ENCODE measurements at places on chromosomes 3 and 15.

DNA sequence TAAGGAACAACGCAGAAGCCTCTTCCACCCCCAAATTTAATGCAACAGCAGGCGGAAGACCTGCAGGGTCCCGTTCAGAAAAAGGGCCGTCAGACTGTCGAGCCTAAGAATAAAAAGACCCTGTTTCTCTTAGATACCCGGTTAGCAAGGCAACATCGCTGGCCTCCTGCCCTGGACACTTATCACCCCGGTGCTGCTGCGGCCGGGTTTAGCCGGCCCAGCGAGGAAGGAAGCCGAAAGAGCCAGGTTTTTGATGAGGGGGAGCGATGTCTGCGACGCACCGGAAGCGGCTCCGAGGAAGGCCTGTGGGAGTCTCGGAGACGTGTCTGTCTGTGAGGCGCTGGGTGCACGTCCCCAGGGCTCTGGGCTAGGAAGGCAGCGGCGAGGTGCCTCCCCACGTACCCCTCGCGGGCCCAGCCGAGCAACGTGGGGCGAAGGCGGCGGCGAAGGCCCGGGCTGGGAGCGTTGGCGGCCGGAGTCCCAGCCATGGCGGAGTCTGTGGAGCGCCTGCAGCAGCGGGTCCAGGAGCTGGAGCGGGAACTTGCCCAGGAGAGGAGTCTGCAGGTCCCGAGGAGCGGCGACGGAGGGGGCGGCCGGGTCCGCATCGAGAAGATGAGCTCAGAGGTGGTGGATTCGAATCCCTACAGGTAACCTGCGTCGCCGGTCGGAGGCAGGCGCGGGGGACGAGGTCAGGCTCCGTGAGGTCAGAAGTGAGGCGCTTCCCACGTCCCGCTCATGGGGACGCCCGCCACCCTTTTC is at the start of gene UBA5:
TSS of gene UBA5 (plus strand) at position 278 of the 759 bp plus-strand sequence. CDS start at position 487, 209 bp downstream.
- DNase-seq: no peak

DNA sequence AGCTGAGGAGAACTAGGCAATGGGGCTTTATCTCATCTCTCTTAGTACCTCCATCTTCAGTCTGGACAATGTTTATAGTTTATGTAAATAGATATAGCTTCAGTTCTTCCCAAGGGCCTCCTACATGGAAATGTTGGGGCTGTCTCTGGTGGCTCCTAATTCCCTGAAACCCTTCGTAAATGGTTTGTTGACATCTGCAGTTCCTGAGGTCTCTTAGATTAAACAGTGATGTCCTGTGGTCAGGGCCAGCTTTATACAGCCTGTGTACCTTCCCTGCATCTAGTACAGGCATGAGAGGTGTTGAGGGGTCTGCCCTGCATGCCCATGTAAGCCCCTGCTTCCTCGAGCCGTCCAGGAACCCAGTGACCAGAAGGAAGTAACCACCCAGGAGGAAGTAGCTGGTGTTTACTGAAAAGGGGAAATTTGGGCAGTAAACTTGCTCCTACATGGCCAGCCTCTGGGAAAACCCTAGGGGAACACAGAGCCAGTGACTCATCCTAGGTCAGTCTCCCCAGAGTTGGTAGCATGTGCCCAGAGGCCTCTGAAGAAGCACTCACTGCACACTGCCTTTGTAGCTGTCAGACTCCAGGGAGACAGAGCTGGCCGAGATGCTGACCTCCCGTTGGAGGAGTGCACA is 4.7 kb upstream of the TBC1D2B start:
- no peak for DNase-seq

DNA sequence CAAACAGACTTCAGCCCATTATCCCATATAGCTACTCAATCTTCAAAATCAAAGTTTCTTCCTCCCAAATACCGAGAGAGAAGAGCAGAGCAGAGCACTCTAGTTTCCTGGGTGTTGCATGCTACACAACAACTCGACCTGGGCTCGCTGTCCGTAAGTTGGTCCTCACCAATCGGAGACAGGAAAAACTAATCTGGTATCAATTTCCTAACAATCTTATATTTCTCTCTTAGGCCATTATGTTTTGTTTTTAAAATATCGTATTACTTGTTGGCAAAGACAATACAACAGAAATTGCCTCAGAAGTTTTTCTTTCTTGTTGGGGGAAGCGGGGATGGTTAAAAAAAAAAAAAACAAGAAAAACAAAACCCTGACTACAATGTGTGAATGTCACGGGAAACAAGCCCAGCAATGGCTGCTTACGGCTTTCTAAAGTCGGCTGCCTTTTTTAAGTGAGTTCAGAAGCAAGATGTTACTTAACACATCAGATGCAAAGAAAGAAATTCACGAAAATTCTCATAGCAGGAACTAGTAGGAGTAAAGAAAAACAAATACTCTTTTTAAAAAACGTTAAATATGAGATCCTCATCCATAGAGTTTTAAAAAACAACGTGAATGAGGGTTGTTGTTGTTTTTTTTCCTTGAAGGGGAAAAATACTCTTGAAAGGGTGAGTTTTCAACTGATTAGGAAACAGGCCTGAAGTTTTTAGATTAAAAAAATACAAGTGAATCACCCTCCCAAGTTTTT is 1.9 kb downstream of the VGLL4 start:
- DNase-seq: no peak

GRCh38 chr3:145190138-145190537 is 970.8 kb downstream of the PLOD2 start:
- no peak for DNase-seq

GRCh38 chr3:147672436-147672835 is 263.3 kb downstream of the ZIC1 start:
- no peak for DNase-seq

GRCh38 chr3:45760878-45761711 is 35.2 kb downstream of the SLC6A20 start:
- DNase-seq: no peak

DNA sequence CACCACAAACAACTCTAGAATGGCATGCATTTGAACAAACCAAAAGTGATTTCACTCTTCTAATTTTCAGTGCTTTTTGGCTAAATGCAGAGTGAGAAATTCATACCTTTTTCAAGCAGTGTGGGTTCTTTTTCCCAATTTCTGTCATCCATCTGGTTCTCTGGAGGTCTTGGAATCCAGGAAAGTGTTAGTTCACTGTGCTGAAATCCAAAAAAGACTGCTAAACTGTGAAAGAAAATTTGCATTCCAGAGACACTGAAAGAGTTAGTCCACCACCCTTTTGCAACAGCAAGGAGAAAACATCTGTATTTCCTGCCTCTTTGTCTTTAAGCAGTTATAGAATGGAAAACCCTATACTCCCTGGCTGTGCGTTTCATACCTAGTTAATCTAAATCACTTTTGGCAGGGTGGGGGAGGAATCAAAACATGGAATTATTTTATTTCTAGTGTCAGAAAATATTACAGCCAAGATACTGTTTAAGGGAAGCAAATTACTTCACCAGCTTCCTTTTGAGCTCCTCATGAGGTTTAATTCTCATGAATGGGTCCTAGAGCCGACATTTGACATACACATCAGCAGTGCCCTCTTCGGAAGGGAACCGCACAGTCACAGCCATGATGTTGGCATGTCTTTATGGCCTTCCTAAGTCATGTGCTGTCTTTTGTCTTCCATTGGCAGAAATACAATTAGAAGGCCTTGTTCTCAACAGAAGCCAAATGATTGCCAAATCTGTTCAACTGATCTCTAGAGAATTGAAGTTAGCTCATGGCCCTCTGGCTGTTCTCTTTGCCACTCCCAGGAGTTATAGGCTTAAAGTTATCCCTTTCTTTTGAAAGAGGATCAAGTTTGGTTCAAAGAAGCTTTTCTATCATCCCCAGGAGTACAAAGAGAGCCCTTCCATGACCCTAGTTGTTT is 317.7 kb upstream of the TPRG1 start:
- no peak for DNase-seq

DNA sequence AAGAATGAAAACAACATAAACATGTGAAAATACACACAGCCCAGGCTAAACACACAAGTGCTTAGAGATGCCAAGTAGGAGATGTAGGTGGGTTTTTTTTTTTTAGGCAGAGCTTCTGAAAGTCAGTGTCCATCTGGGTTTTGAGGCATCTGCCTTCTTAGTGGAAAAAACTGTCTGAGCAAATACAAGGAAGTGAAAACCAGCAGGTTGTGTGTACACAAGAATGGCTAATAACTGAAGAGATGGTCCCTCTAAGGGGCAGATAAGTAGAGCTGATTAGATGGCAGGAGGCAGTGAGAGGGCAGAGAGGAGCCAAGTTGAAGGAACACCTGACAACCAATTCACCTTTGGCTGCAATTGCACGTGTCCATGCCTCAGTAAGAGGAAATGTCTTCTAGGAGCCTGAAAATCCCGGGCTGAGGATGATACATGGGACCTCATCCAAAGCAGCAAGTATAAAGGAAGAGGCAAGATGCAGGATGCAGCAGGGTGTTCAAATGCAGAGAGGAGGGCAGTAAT is 34.9 kb downstream of the CYP19A1 start:
- no peak for DNase-seq

DNA sequence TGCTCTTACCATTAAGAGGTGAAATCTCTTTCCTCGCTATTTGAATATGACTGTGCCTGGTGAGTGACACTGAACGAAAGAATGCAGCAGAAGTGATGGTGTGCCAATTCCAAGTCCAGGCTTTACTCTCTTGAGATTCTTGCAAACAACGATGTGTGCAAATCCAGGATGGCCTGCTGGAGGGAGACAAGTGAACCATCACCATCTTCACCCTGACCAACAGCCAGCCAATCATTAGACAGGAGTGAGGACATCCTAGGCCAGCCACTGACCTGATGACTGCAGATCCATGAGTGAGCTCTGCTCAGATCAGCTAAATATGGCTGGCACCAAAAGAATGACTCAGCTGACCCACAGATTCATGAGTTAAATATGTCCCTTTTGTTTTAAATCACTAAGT is 878.0 kb downstream of the PDCD6IP start:
- DNase-seq: no peak

DNA sequence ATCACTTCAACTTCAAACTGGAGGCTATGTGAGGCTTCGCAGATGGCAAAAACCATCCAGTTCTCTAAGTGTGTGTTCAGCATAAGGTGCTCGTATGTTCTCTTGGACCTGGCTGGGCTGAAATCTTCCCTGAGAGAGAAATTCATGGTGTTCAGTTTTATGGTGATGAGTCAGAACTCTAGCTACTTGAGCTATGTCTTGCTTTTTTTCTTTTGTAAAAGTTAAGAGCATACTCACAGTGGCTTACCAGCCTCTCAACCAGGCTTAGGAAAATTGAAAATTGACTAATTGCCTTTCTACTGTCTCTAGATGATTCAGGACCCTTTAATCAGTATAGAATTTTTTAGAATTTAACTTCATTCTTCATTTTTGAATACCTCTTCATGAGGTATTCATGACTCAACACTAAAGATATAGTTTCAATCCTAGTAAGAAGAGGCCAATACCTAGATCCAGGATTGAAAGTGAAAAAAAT is 617.5 kb downstream of the TBL1XR1 start:
- no peak for DNase-seq

- DNase-seq: no peak
Measured at GRCh38 chr3:52147804-52148203, 6.4 kb downstream of the POC1A start.

GRCh38 chr15:50071551-50072258 is 47.3 kb downstream of the ATP8B4 start:
- DNase-seq: no peak

DNA sequence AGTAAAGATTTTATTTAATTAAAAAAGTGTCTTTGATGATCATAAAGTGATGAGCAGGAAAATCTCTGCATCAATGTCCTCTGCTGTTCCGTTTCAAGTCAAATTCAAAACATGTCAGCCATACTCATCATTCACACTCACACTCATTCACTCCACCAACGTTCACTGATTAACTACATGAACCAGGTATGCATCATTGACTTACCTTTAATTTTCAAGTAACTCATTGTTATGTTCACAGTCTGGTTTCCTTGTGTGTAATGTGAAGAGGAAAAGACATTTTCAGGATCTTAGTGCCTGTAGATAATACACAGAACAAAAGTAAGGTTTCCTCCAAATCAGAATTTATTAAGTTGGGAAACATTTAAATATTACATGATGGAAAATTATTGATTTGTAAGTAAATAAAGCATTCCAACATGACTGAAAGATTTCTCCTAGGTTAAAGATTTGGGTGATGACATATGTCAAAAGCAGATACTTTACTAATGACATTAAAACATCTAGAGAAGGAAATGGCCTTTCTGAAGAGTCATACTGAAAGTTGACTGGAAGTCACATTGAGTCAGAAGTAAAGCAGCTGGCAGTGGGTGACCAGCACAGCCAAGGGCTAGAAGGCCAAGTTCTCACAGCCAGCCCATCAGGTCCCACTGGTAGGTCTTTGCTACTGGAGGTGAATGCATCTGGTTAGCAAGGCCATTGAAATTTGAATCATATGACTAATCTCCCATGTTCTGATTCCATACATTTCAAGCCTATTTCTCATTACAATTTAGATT is 251.9 kb downstream of the CDIN1 start:
- DNase-seq: no peak

GRCh38 chr3:5271372-5271683 is 83.8 kb downstream of the EDEM1 start:
- no peak for DNase-seq

DNA sequence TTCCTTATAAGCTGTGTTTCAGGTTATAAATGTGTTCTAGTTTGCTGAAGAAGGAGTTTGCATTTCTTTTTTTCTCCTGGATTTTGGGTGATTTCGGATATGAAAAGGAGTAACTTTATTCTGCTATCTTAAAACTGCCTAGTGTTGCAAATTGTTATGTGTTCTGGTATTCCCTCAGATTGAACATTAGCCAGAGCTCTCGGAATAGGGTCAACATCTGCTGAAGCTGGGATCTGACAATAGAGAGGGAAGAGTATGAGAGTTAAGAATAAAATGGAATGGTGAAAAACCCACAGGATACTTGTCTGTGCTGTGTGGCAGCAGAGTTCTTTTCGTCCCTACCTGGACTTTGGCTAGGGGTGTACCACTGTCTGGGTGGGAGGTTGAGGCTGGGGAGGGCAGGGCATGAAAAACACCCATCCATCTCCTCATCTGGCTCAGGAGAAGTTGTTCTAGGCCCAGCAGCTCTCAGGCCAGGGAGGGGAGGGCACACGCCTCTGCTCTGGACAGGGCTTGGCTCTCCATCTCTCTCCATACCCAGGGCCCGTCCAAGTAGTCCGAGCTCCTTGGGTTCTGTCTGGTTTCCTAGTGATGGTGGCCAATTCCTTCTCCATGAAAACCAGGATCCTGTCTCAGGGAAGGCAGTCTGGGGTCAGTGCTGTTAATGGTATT is 13.2 kb downstream of the SPSB4 start:
- DNase-seq: no peak
